ENCODE measurements at places on chromosomes 5 and 9.

DNA sequence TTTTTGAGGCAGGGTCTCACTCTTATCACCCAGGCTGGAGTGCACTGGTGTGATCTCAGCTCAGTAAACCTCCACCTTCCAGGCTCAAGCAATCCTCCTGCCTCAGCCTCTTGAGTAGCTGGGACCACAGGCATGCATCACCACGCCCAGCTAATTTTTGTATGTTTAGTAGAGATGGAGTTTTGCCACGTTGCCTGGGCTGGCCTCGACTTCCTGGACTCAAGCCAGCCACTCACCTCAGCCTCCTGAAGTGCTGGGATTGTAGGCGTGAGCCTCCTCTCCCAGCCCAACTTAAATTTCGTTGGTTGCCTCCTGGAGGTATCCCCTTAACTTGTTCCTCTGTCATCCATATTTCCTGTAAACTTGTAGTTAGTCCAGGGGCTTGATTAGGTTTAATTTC is 47.2 kb downstream of the RAB24 start:
- ATAC-seq: no peak

GRCh38 chr9:136779808-136780207 is 11.3 kb upstream of the TMEM141 start:
- peak; percentile 76 for ATAC-seq

- ATAC-seq: no peak
Observed at GRCh38 chr9:2208991-2209390, 193.8 kb downstream of the SMARCA2 start.

DNA sequence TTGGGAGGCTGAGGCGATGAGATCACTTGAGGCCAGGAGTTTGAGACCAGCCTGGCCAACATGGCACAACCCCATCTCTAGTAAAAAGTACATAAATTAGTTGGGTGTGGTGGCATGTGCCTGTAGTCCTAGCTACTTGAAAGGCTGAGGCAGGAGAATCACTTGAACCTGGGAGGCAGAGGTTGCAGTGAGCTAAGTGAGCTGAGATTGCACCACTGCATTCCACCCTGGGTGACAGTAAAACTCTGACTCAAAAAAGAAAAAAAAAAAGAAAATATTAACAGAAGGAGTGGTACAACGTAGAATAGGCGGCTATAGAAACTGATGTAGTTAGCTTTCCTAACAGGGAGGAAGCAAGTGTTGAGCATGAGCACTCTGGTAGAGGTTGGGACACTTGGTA is 59.9 kb downstream of the PBX3 start:
- no peak for ATAC-seq

GRCh38 chr9:138063033-138063432 is 185.5 kb downstream of the CACNA1B start:
- ATAC-seq: no peak

DNA sequence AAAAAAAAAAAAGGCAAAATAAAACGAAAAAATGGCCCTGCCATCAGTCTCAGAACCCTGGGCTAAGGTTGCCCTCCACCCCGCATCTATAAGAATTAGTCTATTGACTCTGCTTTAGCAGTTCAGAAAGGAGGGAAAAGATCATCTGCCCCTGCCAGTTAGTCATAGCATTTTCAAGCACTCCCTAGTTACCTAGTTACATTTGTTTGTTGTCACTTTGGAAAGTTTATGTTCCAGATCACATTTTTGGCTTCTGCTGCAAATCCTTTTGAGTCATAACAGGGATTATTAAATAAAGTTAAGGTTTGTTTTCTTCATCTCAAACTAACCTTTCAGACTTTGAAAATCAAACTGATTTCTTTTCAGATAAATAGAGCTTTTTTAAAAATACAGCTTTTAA is 52.1 kb downstream of the AQP7 start:
- ATAC-seq: peak; percentile 91

DNA sequence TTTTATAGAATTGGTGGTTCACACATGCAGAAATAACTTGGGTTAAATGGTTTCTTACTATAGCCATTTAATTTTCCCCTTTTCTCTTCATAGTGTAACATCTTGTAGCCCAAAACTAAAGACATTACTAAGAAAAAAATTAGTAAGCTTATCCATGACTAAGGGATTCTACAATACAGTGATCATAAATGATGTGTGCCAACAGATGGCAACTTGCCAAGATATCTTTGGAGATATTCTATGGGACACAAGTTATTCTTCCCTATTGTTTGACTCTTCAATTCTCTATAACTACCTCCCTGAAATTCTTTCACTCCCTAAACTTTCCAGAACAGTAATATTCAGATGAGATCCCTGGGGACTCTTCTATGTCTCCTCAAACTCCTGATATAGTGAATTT is 580.6 kb downstream of the PTPRD start:
- ATAC-seq: no peak

GRCh38 chr5:78574731-78575161 is 73.8 kb downstream of the LHFPL2 start:
- ATAC-seq: 0 out of 3 replicates have a peak, but pooled peaks have one; percentile 19

- ATAC-seq: no peak
Observed at GRCh38 chr5:102529031-102529430, 30.2 kb upstream of the SLCO6A1 start.

- no peak for ATAC-seq
Observed at GRCh38 chr9:37370968-37371563, 51.4 kb upstream of the GRHPR start.

DNA sequence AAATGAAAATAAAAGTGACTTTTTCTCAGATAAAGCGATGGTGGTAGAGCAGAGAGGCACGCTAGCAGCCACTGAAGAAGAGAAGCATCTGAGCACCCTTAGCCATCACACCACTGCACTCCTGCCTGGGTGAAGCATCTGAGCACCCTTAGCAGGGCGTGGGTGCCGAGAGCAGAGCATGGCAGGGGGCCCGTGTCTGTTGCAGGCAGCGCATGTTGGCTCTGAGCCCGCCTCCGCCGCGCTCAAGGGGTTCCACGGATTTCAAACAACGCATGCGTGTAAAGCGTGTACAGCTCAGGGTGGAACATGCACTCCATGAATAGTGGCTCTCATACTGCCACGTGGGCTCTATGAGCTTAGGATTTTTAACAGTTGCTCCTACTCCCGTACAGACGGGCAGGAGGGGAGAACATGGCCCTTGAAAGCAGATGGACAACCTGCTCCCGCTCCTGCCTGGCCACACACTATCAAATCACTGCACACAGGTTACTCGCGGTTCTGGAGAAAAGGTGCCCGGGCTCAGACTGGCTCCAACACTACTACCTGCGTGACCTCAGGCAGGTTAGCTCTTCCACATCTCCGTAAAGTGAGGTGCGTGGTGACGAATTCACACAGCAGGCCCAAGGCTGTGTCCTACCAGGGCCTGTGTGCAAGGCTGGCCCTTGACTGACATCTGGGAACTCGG is 12.1 kb downstream of the LRRC14B start:
- ATAC-seq: no peak

DNA sequence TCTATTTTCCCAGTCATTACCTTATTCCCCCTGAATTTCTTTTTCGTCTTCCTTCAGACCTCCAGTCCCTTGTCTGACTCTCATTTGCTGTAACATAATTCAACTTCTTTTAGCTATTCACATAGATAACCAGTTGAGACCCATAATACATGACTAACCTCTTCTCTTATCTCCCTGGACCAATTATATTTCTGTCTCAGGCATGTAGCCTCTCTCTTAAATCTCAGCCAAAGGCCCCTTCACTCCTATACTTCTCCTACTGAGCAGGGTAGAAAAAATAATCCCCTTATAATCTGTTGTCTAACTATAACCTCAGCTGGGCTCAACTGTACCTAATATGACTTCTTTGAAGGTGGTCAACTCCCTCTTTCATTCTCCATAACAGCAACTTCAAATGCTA is 20.9 kb downstream of the RANBP6 start:
- no peak for ATAC-seq

DNA sequence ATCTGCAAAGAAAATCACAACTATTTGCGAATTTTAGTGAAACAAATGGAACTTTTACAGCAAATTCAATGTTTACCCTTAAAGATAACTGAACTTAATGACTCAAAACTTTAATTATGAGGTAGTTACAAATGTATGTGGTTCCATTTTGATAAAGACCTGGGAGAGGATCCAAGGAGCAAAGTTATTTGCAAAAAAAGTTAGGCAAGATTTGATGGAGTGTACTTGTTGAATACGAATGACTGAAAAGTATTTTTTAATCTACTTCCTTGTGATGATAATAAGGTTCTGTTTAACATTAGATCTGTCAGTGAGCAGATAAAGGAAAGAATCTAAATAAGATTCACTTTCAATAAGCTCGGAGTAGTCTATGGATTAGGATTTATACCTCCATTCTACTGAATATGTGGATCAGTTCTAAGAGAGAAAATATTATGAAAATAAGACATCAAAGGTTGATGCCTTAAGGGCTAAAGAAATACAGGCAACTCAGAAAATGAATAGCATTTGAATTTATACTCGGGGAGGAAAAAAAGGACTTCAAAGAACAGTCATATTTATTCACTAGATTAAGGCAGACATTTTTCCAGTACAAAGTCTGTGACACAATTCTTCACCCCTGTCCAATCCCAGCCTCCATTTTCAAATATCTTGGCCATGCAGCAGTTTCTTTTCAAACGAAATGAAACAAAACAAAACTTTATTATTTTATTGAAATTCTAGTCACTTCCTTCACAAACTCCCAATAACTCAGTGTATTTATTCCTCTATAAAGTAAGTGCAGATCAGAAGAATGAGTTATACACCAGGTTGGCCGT is 199.8 kb downstream of the PDE4D start:
- ATAC-seq: no peak

GRCh38 chr9:93258419-93258817 is 74.5 kb downstream of the WNK2 start:
- no peak for ATAC-seq
